A549 (cell line): ENCODE measurements at places on chromosomes 5 and 9.

- peak; percentile 68 for DNase-seq
Measured at GRCh38 chr5:112492291-112492690, 73.2 kb upstream of the EPB41L4A start.

- DNase-seq, result no peak
Measured at GRCh38 chr5:95446560-95447221, 55.5 kb downstream of the FAM81B start.

DNA sequence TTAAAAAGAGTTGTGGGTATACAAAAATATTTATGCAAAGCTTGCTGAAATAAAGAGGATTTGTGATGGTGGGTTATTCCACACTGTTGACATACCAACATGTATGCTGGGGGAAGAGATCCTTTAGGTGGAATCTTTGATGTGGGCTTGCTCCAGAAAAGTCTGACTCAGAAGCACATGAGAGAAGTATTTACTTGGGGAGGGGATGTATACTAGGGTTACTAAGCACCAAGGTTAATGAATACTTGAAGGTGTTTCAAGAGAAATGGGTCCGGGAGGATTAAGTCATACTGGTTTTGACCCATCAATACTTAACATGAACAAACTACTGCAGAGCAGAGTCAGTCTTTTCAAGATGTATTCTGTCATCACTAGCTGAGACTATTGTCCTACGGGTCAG is 316.4 kb upstream of the GRIN3A start:
- DNase-seq, result no peak

DNA sequence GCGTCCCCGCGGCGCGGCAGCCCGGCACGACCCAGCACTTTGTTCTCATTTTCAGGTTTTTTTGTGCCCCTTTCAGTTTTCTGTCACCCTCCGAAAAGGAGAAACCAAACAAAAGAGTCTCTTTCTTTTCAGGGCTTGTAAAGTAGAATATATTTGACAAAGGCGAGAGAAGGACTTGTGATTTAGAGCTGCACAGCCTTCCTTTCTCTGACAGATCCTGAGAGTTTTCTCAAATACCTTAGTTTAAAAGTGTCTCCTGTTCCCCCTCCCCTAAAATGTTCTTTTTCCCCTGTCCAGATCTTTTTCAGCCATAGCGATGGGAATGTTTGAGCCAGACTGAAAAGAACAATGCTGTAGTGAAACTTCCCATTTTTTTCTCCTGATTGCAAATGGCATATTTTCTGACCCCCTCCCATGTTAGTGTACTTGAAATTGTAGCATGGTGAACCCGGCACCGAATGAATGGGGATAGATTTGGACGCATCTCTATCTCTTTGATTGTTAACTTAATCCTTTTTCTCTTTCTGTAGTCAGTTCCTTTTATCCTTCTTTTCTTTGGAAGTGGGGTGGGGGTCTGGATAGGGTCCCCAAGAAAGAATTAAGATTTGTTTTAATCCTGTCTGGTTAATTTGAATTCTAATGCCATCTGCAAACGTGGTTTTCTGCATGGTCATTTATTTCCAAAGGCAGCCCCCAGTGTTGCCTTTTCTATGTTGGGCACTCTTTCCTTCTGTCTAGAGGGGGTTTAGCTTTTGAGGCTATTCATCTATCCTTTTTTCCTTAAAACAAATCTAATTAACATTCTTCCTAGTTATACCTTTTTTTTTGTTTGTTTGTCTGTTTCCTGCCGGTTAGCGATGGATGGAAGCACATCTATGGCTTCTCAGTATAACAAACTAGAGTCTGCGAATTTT is 2.2 kb downstream of the ZSWIM6 start:
- DNase-seq, result no peak

- no peak for DNase-seq
Measured at GRCh38 chr9:33230756-33231622, 9.0 kb upstream of the SPINK4 start.

GRCh38 chr5:107499237-107499636 is 171.5 kb downstream of the EFNA5 start:
- DNase-seq, result no peak

DNA sequence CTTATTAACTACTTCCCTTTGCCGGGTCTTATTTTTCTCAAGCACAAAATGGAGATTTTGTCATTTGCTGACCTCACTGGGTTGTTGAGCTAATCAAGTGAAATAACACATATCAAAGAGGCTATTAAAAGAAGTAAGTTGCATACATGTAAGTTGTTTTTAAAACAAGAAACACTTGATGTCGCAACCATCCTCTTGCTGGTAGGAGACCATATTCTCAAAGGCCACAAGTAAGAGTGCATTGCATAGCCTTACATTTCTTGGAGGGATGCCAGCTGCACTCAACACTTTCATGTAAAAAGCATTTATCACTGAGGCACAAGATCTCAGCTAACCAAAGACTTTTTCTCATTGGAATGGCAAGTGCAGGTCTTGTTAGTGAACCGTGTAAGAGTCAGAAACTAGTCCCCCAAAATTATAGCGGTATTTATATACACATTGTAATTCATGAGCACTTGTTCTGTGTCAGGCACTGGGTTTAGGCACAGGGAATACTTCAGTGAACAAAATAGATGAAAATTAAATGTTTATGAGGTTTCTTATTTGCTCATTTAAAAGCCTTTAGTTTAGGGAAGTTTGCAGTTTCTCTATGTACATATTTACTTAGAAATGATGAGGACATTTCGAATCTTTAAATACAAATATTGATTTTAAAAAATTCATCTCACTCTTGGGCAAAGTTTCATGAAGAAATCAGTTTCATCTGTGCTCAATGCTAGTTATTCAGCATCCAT is 72.0 kb downstream of the ZFAND5 start:
- DNase-seq, result peak; percentile 97

DNA sequence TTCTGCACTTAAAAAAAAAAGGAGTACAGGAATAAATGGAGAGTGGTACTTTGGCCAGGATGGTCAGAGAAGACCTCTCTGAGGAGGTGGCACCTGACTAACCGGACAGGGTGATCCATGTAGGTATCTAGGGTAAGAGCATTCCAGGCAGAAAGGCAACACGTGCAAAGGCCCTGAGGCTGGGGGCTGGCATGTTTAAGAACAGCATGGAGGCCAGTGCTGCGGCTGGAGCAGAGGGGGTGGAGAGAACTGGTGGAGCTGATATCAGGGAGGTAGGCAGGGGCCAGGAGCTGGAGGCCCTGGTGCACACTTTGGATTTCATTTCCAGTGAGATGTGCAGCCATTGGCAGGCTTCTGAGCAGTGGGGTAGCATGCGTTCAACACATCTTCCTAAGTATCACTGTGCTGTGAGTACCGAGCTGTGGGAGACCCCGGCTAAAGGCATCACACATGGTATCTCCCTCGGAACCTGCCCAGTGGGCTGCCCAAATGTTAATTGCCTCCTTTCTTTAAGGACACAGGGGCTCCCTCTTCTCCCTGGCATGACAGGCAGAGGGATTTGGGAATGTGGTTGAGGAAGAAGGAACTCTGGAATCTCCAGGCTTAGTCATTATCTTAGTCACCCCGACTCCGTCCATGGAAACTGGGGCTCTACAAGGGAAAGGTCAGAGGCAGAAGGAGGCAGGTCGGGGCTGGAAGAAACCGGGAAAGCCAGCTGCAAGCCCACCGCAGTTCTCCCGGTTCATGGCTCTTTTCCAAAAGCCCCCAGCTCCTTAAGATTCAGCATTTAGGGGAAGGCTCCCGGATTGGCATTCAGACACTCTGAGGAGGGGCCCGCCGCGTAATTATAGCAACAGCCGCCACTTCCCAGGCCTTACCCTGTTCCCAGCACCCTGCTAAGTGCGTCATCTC is 18.6 kb downstream of the SLC6A7 start:
- peak; percentile 59 for DNase-seq

DNA sequence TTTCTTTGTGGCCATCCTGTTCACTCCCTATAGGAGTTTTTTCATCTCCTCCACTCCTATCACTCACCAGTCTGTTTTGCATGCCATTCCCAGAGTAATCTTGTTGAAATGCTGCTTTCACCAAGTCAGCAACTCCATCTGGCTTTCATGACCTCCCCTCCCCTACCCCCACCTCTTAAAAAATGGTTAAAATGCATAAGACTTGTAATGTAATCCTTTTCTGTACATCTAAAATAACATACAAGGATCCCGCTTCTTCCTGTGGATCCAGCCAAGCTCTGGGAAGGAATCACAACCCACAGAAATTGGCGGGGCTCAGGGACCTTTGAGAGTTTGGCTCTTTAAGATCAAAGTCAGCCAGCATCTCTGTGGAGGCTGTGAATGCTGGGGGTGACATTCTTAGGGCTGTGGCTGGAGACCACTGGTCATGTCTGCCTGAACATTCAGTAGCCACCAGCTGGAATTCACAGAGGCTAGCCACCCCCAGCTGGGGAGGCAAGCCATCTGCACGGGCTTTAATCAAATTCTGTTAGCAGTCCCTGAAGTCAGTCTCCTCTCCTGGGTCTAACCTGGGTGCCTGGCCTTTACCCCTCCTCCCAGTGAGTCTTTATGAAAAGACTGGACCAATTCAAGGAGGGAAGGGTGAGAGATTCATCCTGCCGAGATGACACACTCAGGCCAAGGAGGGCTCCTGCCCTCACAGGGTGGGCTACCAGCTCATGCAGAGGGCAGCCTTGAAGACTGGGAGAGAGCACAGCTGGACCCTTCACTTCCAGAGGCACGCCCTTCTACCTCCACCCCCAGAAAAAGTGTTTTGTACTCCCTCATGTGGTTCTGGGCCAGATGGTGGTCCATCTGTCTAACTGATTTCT is 132.9 kb downstream of the LIFR start:
- DNase-seq, result no peak

- peak; percentile 71 for DNase-seq
Measured at GRCh38 chr5:13987843-13988464, 43.5 kb upstream of the DNAH5 start.

DNA sequence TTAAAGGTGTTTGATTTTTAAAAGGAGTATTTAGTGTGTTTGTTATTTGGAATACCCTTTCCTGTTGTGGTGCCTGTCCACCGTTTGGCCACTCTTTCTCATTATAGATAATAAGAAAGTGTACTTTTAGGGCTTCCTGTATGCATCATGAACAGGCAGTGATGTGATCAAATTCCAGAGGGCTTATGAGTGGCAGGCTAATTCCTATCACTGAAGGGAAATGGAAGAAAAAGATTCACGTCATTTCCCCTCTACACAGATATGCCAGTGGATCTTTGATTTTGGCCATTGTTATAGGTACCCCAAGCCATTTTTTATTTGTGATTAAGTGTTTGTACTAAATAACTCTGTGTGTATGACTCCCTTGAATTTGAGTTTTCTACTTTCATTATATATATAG is 37.1 kb downstream of the RPS6 start:
- no peak for DNase-seq

DNA sequence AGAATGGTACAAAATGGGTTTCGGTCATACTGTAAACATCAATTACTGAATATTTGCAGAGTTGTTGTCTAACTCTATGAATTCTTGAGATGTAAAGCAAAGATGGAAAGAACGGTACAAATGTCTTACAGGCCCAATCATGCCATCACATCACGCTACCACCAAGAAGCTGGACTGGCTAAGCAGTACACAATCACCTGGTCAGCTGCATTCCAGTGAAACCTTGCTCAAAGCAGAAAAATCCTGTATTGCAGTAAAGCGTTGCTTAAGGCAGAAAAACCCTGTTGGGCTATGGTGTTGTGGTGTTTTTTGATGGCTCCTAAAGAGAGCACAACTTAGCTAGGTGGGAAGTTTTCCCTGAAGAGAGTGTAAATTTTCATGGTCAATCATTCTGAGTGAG is 112.6 kb upstream of the RASA1 start:
- DNase-seq, result no peak

GRCh38 chr9:78606001-78606379 is 309.1 kb downstream of the PSAT1 start:
- DNase-seq, result no peak

GRCh38 chr9:131206495-131206894 is 69.8 kb downstream of the FAM78A start:
- DNase-seq, result no peak
